ENCODE measurements at places on chromosomes 2 and 18.

GRCh38 chr18:23689031-23689615 lies at the start of gene LAMA3:
TSS of gene LAMA3 (plus strand) at chr18:23689453. CDS start at chr18:23689684, 231 bp downstream.
- DNase-seq: no peak

DNA sequence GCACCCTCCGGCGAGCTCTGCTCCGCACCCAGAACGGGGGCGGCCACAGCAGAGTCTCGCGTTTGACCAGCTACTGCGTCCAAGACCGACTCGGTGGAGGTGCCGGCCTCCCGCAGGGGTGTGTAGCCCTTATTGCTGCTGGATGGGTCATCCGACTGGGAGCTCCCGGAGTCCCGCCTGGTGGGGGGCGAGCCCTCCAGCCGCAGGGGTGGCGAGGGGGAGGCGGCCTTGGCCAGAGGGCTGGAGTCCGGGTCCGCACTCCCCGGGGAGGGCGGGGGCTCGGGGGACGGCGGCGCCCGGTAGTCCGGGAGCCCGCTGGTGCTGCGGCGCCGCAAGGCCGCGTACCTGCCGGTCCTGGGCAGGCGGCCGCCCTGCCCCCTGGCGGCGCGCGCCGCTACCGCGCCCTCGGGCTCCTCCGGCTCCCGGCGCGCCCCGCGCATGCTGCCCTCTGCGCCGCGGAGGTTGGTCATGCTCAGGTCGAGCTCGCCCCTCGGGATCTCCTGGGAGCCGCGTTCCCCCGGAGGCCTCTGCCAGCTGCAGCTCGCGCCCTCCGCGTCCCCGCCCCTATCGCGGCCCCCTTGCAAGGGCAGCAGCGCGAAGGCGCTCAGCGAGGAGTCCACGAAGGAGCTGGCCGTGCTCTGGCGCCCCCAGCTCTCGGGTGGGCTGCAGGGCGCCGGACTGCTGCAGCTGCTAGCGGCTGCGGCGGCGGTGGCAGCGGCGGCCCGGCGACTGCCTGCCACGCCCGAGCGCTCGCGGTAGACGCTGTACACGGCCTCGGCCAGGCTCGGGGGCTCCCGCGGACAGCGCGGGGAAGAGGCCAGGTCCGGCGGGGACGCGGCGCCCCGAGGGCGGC lies 4.8 kb downstream of the TMEM200C start:
- DNase-seq: no peak

GRCh38 chr2:3154700-3155099 lies 222.9 kb downstream of the EIPR1 start:
- DNase-seq: no peak

- DNase-seq: no peak
Measured at GRCh38 chr2:6845312-6845711, 20.4 kb downstream of the CMPK2 start.

GRCh38 chr2:12979066-12979465 lies 262.3 kb downstream of the TRIB2 start:
- DNase-seq: no peak

GRCh38 chr2:168948621-168949212 lies 47.6 kb downstream of the G6PC2 start:
- no peak for DNase-seq

- no peak for DNase-seq
Measured at GRCh38 chr2:156679820-156680219, 243.6 kb downstream of the GPD2 start.

DNA sequence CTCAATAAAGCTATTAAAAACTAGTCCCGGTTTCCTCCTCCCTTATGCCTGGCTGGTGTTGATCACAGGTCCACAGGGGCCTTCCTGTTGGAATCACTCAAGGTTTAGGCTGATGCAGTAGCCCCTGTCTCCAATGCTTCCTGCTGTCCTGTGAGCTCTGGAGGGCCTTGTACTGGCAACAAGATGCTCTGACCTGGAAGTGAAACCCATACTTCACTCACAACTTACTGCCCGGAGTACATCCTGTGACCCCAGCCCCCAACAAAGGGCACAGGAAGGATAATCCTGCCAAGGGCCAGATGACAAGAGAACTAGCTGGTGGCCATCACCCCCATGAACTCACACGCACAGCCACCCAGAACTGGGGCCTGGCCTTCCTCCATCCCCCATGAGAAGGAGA lies 50.3 kb downstream of the ZBTB7C start:
- no peak for DNase-seq

DNA sequence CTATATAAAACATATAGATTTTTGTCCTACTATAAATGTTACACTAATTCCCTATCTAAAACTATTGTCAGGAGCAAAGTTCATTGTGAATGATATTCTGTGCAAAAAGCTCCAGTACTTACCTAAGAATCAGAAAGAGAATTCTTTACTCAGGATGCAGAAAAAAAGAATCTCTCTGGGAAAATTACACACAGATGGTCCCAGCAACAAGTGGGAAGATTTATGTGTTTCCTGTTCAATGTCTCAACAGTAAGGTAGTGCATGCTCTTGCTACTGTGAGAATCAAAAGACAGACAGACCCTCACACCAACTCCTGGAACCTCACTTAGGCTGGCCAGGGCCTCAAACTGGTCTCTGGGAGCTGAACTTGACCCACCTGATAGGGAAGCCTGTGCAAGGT lies 11.2 kb upstream of the NAPG start:
- no peak for DNase-seq

GRCh38 chr18:76441668-76442412 lies 53.2 kb downstream of the ZNF516 start:
- DNase-seq: no peak

GRCh38 chr2:210955591-210955990 lies 399.2 kb downstream of the CPS1 start:
- no peak for DNase-seq

DNA sequence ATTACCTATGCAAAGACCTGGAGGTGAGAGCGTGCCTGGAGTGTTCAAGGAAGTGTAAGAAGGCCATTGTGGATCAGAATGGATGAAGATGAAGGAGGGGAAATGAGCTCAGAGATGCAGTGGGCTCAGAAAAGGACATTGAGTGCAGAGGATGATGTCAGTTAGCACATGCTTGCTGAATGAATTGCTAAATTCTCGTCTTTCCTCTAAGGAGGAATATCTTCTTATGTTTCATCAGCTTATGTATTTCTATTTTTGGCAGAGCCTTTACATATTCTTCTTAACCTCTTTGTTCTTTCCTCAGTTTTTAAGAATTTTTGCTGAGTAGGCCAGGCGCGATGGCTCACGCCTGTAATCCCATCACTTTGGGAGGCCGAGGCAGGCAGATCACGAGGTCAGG lies 30.9 kb downstream of the FAM171B start:
- DNase-seq: no peak

- DNase-seq: no peak
Measured at GRCh38 chr18:32427084-32427900, 43.4 kb downstream of the GAREM1 start.

DNA sequence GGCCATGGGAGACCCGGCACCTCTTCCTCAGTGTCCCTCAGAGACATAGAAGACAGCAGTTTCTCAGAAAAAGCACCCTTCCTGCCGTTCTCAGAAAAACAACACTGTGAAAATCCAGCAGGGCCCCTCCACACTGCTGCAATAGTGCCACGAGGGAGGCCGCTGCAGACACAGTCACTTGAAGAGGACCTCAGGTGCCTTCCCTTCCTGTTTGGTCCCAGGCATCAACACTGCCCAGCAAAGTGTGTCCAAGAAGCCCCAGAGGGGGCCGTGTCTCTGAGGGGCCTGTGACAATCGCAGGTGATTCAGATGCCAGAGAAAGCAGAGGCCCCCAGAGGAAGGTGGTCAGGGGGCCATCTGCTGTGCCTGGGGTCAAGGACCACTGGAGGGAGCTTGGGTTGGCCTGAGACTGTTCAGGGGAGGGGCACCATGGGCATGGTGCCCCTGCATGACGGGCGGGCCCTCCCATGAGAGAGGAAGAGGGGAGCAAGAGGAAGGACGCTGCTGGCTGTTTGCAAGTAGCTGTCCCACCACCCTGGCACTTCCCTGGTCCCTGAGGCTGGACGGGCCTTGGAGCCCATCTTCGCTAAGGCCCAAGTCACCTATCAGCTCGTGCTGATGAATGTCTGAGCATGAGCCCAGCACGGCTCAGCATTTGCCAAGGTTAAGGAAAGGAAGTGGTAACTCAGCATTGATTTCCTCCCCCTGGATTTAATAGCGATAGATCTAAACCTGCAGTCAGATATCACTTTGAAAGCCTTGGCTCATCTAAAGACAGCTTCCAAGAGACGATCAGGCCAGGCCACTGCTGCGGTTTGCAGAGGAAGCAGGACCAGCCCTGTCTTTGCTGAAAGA lies 9.1 kb downstream of the TWIST2 start:
- DNase-seq: no peak

DNA sequence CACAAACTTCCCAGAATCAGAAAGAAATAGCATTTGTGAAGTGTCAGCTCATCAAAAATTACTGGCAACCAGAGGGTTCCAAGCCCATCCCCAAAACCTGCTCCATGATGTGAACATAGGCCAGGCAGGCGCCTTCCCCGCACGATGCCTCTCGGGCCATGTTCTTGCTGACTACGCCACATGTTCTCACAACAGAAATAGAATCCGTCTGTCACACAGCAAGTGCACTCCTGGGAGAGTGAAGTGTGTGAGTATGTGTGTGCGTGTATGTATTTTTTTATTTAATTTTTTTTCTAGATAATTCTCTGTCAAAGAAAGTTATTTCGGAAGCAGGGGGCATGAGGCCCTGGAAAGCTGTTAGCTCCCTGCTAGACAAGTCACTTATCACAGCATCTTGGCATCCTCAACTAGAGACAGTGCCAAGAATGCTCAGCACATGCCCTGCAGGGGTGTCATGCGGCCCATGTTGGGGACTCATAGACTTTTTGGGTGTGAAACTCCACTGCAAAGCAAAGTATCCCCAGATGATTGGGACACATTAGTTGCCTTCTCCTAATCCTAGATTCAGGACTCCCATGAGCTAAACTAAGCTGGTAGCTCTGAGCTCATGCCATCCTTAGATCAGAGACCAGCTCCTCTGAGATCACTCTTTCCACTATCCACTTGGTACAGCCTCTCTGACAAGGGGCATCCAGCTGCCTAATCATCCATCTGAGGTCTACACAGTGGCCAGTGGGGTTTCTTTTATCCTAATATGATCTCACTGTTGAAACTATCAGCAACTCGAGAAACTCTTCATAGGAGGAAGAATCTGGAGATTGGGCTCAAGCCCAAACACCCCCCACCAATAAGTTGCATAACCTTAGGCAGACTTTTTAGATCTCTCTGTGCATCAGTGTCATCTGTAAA lies 53.2 kb upstream of the CYRIA start:
- no peak for DNase-seq

DNA sequence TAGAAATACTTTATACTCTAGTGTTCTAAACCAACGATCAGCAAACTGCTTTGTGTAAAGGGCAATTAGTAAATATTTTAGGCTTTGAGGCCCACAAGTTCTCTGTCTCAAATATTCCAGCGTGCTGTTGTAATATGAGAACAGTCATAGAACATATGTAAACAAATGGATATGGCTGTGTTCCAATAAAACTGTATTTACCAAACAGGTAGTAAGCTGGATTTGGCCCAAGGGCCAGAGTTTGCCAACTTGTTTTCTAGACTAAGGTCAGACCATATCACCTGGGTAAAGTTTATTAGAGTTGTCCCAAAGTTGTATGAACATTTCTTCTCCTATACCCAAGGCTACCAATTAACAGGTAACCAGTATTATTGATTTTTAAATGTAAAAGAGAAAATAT lies 303.2 kb upstream of the MC4R start:
- DNase-seq: no peak

DNA sequence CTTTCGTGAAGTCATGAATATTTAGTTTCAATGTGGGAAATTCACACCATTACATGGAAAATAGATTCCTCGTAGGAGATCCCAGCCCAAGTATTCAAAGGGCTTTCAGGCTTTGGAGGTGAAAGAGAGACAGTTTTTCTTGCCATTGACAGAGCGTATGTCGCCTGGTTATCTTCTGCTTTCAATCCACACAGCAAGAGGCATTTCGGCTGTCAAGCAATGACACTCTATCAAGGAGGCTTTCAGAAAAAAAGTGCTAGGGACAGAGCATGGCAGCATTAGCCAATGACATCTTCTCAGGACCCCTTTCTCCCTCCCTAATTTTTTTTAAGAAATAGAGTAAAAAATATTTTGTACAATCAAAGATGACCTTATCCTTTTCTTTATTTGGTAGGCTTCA lies 492.8 kb downstream of the TMEM182 start:
- no peak for DNase-seq

DNA sequence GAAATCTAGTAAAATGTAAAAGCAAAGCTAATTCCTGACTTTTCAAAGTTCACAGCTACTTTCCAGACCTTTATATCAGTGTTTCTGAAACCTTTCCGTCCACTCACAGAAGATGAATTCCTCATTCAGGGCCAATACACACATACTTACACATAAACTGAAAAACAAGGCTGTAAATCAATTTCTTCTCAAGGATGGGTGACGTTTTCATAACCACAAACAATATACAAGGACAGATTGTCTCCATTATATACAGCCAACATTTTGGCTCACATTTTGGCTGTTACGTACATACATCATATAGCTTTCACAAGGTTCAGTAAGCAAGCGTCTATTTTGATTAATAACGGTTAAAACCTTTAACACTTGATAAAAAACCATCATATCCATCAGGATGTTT lies 1.4 kb downstream of the RPRD1A start:
- DNase-seq: no peak

GRCh38 chr2:237456200-237456843 lies 30.7 kb upstream of the MLPH start:
- DNase-seq: no peak

DNA sequence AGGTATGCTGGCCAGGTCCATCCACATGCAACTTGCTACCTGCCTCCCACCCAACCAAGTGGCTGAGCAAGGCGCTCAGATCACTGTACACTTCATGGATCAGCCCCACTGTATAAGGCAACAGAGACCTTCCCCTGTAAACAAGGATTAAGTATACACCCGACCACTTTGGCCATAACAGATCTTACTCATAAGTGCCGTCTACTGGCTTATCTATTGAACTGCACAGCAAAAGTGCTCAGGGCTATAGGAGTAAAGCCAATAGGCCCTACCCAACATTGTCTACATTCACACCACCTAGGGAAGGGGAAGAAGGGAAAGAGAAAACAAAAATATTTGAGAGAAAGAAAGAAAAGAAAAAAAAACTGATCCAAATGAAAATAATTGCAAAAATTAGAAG lies 663.9 kb upstream of the LRRTM1 start:
- DNase-seq: no peak

- no peak for DNase-seq
Measured at GRCh38 chr2:9247177-9247576, 40.6 kb downstream of the ASAP2 start.

DNA sequence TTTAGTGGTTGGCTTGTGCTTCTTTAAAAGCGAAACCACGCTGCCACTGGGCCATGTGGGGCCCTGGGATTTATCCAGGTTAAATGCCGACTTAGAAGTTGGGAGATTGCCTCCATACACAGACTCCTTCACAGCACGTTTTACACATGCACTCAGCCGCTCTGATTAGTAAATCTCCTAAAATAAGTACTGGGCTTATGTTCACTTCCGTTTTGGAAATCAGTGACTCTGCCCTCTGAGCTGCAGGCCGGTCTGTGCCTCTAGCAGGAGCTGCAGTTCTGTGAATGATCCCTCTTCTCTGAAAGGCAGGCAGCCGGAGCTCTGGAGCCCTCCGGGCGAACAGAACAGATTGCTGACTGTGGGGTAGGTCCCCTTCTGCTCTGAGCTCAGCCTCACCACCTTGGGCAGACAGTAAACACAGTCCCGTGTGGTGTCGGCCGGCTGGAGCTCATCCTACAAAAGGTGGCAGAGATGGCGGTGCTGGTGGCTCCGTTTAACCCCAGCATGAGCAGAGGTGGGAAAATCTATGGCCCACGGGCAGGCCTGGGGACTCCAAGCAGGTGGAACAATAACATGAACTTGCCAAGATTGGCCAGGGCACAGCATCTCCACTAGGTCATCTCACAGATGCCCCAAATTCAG lies 9.8 kb upstream of the RAB17 start:
- DNase-seq: no peak

Data from activated CD8-positive, alpha-beta memory T cell treated with anti-CD3 and anti-CD28 coated beads for 1 hour (primary cell).